ENCODE measurements at places on chromosomes 2 and 18.

DNA sequence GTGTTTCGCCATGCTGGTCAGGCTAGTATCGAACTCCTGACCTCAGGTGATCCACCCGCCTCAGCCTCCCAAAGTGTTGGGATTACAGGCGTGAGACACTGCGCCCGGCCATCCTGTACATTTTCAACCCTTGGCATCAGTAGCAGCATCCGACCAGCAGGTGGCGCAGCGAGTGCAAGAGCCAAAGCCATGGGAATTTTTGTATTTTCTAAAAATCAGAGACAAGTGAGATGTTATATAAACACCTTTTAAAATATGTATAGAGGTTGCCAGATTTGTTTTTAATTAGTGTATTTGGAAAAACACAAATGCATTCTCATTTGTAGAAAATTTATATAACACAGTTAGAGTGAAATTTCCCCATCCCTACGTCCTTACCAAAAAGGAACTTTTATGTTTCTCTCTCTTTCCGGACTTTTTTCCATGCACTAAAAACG, 36.8 kb downstream of the MOGAT1 start:
- DNase-seq = peak; percentile 45

- no peak for DNase-seq
These were observed 17.8 kb downstream of the TRAK2 start for GRCh38 chr2:201433394-201433995.

- no peak for DNase-seq
These were observed 332.4 kb upstream of the KYNU start for GRCh38 chr2:142545036-142545435.

DNA sequence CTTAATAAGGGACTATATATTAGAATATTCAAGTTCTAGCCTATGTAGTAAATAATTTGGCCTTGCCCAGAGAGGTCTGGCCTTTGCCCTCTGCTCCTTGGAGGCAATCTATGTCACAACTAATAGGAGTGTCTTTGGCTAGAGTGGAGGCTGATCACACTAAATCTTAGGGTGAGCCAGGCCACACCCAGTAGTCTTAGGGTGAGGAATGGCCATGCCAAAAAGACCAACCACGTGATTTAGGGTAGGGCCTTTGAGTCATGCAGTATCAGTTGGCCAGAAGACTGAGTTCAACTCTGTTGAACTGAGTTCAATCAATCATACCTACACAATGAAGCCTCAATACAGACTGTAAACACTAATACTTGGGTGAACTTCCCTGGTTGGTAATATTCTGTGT, 26.0 kb upstream of the FLACC1 start:
- no peak for DNase-seq

DNA sequence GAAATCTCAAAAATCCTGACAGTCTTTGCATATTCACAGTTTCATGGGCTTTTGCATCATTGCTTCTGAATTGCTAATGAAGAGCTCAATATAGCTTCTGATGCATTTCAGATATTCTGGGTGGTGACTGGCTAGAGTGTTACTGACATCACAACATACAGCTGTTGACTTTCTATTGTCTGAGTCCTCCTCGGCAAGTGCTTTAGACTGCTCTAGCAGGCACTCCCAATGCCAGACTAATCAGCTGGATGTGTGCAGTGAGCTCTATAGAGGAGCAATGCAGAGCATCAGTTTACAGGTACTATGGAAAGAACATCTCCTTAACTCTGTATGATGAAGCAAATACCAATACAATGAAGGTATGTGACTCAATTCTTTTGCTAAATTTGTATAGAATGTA, 54.9 kb downstream of the R3HDM1 start:
- DNase-seq = no peak

- DNase-seq = no peak
These were observed 51.7 kb downstream of the ARHGAP28 start for GRCh38 chr18:6781142-6781714.

DNA sequence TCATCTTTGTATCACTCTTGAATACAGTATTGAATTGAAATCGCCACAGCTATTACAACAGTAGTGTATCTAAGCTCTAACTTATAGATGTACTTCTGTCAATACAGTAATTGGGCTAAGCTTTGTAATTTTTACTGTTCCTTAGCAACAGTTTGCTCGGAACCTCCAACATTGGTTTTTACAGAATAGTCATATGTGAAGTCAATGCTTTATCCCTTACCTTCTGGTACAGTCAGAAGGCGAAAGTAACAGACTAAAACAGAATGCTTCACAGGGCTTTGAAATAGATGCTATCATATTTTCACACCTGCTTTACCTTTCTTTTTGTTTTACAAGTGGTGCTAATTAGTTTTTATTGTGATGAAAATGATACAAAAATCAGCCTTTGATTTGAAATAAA, 46.9 kb upstream of the CYP20A1 start:
- no peak for DNase-seq

DNA sequence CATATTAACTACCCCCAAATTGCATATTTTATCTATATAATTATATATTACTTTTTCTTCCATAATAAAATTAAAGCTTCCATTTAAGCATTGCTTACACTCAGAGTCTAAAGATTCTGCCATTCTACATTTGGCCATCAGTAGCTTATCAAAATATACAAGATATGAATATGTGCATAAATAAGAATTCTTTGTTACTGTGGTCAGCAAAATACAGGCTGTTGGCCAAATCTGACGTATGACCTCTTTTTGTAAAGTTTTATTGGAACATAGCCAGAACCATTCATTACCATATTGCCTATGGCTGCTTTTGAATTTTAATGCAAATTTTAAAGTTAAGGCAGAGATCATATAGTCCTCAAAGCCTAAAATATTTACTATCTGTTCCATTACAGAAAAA, 643.9 kb upstream of the VRK2 start:
- DNase-seq = no peak

DNA sequence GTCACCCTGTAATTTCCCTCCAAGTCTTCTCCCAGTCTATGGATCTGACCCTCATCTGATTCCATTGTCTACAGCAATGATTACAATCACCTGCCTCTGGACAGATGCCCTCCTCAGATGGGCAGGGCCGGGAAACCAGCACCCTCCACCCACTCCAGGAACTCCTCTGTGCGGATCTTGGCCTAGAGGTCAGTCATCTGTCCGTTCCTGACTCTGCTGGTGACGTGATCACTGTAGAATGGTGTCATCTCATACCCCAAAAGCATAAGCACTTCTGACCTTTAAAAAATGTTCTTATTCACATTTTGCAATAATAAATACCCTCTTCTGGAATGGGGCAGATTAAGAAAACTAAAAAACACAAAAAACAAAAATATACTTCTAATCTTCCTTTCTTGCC, 29.5 kb upstream of the BZW1 start:
- DNase-seq = no peak

- DNase-seq = peak; percentile 9
These were observed 142.1 kb downstream of the CABLES1 start for GRCh38 chr18:23277399-23277798.

- no peak for DNase-seq
These were observed 54.4 kb upstream of the MYO3B start for GRCh38 chr2:170123593-170123992.

- DNase-seq = no peak
These were observed 72.2 kb downstream of the PDK1 start for GRCh38 chr2:172628085-172628484.

- no peak for DNase-seq
These were observed 51.9 kb downstream of the TET3 start for GRCh38 chr2:74036450-74037195.

DNA sequence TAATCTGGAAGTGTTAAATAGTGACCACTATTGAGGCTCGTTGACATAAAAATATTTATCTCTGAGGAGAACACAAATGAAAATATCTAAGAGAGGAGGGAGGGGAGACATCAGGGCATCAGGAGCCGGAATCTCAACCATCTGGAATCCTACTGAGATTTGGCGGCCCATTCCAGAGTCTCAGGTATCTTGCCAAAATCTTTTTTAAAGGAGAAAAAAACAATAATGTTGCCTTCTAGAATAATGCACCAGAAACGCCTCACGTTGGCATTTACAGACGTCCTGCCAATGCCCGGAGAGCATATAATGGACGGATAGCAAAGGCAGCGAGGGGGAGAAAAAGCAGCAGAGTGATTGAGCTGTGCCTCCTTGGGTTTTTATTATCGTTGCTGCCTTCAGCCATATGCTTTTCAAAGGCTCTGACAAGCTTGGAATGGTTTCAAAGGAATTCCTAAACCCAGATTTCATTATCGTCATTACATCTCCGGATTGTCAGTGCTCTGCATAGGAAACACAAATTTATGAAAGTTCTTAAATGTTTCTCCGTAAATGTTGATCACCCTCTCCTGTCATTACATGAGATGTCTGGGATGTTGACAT, 30.9 kb upstream of the EGR4 start:
- no peak for DNase-seq

- no peak for DNase-seq
These were observed 31.3 kb downstream of the HPCAL1 start for GRCh38 chr2:10333966-10334365.

DNA sequence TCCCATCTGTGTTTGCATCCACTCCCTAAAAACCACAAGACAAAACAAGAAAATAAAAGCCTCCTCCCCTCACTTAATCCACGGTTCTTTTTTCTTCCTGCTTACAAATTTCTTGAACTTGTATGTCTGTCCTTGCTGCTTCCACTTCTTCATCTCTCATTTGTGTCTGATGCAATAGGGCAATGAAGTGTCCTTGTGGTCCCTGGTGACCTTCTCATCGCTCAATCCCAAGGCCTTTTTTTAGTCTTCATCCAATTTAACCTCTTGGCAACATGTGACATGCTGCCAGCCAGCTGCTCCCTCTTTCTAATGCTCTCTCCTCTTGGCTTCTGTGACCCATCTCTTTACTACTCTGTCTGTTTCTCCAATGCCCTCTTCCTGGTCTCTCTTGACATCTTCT, 87.6 kb downstream of the SEMA4F start:
- no peak for DNase-seq

DNA sequence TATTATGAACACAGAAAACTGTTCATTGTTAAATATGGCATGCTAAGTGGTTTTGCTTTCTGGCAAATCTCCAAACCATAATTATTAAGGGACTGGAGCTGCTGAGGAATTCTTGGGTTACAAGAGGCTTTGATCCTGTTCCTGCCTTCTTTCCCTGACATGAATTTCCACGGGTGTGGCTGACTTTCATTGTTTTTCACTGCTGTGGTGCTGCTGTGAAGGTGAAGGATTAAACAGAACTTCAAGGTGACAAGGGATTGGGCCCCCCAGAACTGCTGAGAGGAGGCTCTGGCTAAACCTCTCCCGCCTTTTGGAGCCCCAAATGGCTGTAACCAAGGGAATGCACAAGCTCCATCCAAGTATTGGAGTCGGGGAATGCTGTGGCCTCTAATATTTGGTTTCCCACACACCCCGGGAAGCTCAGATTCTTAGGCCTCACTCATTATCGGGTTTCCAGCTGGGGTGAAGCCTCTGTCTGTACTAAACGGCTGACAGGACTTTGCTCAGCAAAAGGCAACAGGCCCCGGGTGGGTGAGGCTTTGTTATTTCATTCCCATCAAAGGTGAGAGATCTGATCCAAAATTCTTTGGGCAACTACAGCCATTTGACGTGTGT, 29.0 kb upstream of the ZFP36L2 start:
- DNase-seq = peak; percentile 20

DNA sequence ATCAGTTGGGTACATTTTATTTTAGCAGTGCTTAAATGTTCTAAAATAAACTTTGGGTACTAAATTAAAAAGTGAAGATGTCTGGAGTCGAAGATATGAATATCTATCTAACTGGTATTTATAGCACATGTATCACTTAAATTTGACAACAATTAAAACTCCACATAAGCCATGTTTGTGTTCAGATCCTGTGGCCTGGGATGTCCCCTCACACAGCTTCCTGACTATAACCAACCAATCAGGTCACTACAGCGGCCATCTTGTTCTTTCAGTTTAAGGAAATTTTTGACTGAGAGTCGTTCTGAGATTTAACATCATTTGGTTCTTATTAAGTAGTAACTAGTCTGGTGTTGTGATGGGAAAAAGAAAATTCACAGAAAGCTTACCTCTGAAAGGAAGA, 170.7 kb upstream of the NRP2 start:
- no peak for DNase-seq

DNA sequence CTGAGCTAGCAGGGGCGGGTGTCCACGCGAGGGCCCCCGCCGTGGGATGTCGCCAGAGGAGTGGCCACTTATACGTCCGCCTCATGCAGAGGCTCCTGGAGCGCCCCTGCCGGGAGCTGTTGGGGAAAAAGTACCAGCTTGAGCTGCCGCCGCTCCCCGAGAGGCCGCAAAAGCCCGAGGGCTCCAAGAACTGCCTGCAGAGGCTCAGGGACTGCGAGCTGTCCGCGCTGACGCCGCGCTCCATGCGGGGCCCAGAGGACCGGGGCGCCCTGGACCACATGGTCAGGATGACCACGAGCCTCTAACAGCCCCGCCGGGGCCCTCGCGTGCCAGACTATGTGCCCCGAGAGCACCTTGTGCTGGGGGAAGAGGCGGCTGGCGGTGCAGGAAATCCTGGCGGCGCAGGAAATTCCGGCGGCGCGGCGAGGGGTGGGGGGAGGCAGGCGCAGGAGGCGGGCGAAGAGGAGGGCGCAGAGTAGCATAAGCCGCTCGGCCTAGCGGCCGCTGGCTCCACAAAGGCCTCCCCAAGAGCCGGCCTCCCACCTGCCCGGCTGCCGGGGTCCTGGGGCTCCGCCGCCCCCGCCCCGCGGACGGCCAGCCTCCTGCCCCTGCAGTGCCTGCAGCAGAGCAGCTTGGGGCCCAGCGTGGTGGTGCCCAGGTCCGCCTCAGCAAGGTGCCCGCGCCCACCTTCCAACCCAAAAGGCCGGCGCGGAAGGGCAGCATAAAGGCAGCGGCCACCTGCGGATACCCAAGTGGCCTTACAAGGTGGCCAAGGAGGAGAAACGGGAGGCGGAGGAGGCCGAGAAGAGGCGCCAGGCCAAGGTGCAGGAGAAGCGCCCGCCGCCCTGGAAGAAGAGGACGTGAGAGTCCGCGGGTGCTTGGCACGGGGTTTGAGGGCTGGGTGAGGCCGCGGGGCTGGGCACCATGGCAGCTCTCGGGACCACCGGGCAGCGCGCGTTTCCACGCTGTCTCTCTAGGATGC, 42.1 kb upstream of the TRIM43B start:
- DNase-seq = peak; percentile 53

DNA sequence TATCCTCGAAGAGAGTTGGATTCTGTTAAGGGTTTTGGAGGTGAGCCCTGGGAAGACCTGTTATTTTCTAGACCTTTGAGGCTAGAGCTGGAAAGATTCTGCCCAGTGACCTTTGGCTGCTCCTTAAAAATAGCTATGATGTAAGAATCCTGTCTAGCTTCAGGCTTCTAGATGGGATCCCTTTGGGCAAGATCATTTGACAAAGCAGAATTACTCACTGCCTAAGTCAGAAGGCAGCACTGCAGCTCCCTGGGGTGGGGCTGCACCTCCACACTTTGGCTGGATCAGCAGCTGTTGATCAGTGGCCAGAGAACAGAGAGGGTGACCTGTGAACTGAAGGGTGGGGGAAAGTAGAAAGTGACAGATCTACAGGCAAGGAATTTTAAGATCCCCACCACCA, 103.8 kb downstream of the ASAP2 start:
- no peak for DNase-seq

Data from NCI-H2171 (cell line).